ENCODE measurements at places on chromosomes 5 and 9.

- no peak for DNase-seq
These were observed 10.0 kb downstream of the NKD2 start for GRCh38 chr5:1018596-1018995.

GRCh38 chr9:121272401-121272948 lies 4.5 kb downstream of the GSN start:
- no peak for DNase-seq

DNA sequence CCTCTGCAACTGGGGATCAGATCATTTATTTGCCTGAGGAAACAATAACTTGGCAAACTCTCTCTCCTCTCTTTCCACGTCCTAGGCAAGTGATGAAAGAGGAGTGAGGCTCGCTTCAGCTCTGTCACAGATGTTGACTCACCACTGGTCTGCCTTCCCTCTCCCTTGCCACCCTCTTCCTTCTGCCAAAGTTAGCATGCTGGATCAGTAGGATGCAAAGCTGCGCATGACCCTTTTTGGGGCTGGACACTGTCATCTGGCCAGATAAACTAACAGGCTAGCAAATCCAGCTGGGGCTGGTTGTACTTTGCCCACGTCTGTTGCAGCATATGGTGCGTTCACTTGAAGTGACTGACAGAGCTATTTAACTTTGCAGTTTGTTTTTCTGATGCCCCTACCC lies 36.2 kb upstream of the SMARCA2 start:
- no peak for DNase-seq

DNA sequence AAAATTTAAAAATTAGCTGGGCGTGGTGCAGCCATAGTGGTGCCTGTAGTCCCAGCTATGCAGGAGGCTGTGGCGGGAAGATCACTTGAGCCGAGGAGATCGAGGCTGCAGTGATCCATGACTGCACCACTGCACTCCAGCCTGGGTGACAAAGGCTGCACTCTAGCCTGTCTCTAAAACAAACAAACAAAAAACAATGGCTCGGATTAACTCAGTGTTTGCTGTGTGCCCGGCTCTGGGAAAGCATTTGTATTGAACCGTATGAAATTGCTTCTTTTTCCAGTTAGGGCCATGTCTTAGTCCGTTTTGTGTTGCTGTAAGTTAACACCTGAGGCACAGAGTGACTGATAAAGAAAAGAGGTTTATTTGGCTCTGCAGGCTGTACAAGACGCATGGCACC lies 62.6 kb downstream of the CFAP77 start:
- DNase-seq: no peak

DNA sequence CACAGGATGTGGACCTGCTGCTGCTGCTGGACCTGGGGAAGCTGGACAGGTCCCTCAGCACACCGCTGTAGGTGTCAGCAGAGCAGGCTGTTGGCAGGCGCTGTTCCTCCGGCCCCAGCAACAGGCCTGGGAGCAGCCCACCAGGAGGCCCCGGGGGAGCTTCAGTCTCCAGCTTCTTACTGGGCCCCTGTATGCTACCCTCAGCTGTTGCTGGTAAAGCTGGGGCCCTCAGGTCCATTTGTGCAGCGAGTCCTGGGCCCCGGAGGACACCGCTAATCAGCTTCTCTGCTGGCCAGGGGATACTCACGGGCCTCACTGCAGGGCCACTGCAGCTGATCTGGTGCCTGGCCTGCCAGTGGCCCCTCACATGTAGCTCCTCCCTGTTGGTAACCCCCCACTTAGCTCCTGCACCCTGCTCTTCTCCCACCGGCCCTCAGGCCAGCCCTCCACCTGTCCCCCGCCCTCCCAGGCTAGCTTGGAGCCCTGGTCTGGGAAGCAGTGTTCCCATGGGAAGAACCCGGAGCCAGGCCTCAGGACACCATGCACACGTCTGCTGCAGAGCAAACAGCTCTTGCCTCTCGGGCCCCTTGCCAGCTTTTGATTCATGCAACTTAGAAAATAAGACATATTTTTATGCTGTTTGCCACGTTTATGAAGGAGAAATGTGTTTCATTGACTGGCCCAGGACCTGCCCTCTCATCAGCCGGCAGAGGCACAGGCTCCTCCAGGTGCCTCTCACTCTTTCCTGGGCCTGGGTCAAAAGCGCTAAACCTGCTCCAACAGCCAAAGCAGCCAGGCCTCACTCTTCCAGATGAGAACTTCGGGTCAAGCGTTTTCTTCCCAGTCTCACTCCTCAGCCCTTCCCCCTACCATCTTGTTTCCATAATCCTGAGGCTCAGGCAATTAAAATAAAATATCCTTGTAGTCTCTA lies 61.0 kb upstream of the ADAMTS2 start:
- DNase-seq: no peak

DNA sequence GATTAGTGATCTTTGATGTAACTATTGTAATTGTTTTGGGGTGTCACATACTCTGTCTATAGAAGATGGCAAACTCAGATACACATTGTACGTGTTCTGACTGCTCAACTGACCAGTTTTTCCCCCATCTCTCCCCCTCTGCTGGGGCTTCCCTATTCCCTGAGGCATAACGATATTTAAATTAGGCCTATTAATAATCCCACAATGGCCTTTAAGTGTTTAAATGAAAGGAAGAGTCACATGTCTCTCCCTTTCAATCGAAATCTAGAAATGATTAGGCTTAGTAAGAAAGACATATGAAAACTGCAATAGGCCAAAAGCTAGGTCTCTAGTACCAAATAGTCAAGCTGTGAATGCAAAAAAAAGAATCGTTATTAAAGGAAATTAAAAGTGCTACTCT lies 265.6 kb downstream of the TMEM232 start:
- no peak for DNase-seq

DNA sequence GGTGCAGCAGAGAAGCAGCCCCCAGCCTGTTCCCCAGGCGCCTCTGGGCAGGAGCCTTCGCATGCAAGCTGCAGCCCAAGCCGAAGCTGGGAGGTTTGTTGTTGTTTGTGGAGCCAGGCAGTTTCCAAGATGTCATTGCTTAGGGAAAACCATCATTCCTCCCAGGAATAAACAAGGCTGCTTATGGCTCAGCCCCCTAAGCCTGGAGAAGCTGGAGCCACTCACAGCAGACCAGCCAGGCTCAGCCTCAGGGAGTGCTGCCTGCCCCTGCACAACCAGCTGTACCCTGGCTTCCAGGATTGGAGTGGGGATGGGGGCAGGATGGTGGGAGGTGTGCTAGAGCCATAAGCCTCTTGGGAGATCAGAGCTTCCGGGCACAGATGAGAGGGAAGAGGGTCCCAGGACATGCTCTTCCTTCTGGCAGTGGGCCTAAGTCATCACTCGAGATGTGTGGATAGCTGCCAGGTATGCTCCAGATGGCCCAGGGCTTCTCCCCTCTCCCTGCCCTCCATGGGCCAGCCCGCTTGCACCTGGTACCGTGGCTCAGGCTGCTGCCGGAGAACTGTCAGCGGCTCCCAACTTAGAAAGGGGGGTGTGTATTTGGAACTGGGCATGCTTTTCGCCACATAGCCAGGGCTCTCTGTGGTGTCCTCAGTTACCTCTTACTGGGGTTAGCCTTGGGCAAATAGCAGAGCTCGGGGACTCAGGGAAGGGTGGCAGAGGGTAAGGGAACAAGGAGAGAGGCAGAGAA lies 105.2 kb downstream of the RGS3 start:
- no peak for DNase-seq

DNA sequence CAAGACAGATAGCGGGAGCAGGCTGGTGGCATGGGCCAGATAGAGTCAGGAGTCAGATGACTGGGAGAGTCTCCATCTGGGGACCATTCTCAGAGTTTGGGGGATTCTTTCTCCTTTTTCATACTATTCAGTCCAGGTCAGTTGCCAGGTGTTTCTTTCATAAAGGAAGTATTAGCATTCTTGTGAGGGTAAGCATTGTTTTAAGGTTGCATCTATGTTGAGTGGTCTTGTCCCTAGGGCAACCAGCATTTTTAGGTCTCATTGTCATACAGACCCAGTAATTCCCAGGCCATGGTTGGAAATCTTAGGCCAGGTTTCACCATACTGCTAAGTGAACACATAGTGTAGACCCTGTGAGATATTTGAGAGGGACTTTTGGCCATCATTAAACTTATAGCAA lies 122.3 kb upstream of the POC5 start:
- no peak for DNase-seq

DNA sequence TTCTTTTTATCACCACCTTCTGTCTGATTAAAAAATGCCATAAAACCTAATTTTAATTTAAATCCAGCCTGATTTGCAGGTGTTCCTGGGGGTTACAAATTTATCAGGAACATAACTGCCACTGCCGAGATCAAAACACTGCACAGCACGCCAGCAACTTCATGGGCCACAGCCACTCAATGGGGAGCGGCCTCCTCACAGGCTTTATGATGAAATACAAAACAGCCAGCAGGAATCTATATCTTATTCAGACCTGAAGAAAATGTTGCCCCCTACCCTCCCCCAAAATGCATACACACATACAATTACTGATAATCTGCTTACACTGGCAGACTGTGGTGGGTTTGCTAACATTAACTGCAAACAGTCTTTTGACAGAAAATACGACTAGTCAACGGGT lies 151.7 kb upstream of the POU5F2 start:
- no peak for DNase-seq

GRCh38 chr5:57529864-57530263 lies 47.3 kb upstream of the ACTBL2 start:
- DNase-seq: no peak

DNA sequence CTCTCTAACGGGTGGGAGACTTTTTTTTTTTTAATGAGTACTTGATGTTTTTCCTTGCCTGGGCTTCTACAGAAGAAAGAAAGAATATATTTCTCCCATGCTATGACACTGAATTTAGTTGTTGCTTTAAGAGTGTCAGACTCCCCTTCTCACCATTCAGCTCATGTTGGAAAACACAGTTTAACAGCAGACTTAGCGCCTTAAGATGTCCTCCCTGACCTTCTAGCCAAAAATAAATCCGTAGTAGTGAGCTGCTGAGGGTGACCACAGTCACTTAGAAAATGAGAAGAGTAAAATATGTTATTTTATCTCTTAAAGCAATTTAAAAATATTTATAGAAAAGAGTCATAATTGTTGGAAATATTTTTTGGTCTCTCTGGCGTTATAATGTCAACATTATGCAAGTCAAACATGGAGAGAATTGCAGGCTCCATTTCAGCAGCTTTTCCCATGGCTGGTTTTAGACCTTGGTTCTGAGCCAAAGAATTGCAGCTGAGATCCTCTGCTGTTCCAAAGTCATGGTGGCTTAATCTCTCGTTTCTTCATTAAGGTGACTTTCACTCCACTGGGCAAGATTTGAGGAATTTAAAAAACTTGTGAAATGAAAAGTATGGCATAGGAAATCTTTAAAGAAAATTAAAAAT lies 143.5 kb downstream of the GHR start:
- no peak for DNase-seq

DNA sequence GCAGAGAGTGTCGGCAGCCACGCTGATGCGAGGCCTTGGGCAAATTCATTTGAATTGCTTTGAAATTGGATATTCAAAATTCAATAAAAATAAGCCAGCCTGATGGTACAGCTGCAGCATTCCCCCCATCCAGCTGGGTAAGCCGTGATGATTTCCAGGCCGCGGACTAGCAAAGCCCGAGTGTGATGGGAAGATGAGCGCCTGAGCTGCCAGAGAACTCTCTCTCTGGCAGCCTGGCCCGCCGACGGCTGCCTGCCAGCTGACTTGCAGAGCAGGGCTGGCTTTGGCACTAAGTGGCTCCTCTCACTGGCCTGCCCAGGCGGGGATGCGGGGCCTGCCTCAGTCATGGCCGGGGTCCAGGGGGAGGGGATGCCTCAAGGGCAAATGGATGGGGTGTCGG lies 268.3 kb upstream of the WWC1 start:
- DNase-seq: no peak

- DNase-seq: no peak
These were observed 282.2 kb downstream of the SEMA5A start for GRCh38 chr5:9263656-9264055.

DNA sequence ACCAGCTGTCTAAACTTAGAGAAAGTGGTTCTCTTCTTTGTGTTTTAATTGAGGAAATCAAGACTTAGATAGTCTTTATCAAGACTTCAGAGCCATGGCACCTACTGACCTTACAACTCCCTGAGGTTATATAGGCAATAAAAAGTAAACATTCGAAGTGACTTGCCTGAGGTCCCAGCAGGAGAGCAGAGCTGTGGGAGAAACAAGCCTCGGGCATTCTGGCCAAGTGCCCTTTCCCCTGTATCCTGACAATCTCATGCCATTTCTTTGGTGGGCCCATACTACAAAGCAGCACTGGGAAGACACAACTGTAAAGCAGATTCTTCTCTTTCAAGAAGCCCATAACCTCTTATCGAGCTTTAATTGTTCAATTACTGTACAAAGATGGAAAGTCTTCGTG lies 23.1 kb downstream of the FREM1 start:
- DNase-seq: no peak

GRCh38 chr9:127528422-127529251 lies 77.3 kb downstream of the LRSAM1 start:
- no peak for DNase-seq

DNA sequence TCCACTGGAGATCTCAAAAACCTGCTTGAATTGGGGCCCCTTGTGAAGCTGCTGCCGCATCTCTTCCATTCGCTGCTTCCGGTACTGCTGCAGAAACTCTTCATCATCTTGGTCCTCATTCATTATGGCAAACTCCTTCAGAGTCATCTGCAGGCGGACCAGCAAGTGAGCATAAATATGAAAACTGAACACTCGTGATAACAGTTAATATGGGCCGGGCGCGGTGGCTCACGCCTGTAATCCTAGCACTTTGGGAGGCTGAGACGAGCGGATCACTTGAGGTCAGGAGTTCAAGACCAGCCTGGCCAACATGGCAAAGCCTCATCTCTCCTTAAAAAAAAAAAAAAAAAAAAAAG lies 7.9 kb downstream of the PDCL start:
- no peak for DNase-seq

GRCh38 chr9:90365666-90366065 lies 277.0 kb downstream of the DIRAS2 start:
- no peak for DNase-seq

DNA sequence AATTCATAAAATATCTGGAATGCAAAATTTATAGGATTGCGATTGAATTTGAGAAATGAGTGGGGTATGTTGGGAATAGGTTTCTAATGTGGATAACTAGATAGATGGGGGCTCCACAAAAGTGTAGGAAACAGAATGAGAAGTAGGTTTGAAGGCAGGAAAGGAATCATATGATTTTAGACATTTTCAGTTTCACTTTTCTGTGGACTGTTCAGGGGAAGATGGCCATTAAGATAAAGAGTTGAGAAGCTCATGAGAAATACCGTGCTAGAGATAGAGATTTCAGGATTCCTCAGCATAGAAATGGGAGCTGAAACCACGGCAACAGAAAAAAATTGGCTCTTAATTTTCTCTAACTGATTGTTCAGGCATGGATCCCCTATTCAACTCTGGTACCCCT lies 163.4 kb upstream of the CD180 start:
- no peak for DNase-seq

Data from amniotic stem cell (primary cell).